ENCODE measurements at places on chromosomes 7 and 10. TPM values are rescaled to one million over a fixed set of nuclear protein-coding genes. Genes with fewer than 3 reads are reported as not detected.

DNA sequence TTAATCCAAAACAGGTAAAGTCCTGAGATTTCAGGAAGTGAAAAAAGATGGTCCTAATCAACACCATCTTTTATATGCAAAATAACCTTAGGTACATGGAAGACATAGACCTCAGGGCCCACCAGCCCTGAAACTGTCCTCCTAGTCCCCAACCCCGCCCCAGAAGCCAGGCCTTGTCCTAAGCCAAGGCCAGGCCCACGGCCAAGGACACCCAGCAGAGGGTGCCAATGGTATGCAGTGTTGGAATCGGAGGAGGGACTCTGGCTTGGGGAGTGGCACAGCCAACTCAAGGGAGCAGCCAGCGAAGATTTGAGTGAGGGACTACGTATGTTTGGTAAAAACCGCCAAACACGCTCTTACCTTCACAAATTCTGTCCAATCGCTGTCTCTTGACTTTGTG is 96.7 kb downstream of the ZRANB1 start:
- H3K27ac ChIP-seq: no peak overlapping the region
- no peaks in the 10 kb centered on the region for H3K27me3 ChIP-seq
- H3K4me3 ChIP-seq: no peak overlapping the region
- H3K4me1 ChIP-seq: peaks cover 13% of the 10 kb centered on the region
- peaks cover 23% of the 10 kb centered on the region for H3K36me3 ChIP-seq

PLXNA4 gene
- 0.19 TPM for polyA plus RNA-seq

GRCh38 chr10:33487014-33487776 is 152.7 kb upstream of the NRP1 start:
- no peak overlapping the region for H3K4me3 ChIP-seq
- peak; percentile 55 for DNase-seq
- H3K36me3 ChIP-seq: no peaks in the 10 kb centered on the region
- H3K27me3 ChIP-seq: no peaks in the 10 kb centered on the region

GRCh38 chr10:99558708-99559107 is 26.0 kb downstream of the NKX2-3 start:
- no peak overlapping the region for H3K27ac ChIP-seq
- no peaks in the 10 kb centered on the region for H3K4me1 ChIP-seq
- peaks cover 79% of the 10 kb centered on the region for H3K27me3 ChIP-seq
- H3K36me3 ChIP-seq: no peaks in the 10 kb centered on the region
- DNase-seq: no peak

ODAD2 gene
- polyA plus RNA-seq: 0.12 TPM

- H3K36me3 ChIP-seq: no peaks in the 10 kb centered on the region
- peaks cover 3% of the 10 kb centered on the region for H3K27me3 ChIP-seq
- no peak overlapping the region for H3K4me3 ChIP-seq
- H3K27ac ChIP-seq: no peak overlapping the region
- DNase-seq: peak; percentile 18
Measured at GRCh38 chr10:131775833-131776232, 125.0 kb upstream of the PPP2R2D start.

TEX47 gene
- not detected for polyA plus RNA-seq

- no peaks in the 10 kb centered on the region for H3K27me3 ChIP-seq
- H3K4me3 ChIP-seq: no peak overlapping the region
- DNase-seq: no peak
- no peaks in the 10 kb centered on the region for H3K36me3 ChIP-seq
- H3K27ac ChIP-seq: no peak overlapping the region
Measured at GRCh38 chr7:31518766-31519165, 4.9 kb downstream of the ITPRID1 start.

DNA sequence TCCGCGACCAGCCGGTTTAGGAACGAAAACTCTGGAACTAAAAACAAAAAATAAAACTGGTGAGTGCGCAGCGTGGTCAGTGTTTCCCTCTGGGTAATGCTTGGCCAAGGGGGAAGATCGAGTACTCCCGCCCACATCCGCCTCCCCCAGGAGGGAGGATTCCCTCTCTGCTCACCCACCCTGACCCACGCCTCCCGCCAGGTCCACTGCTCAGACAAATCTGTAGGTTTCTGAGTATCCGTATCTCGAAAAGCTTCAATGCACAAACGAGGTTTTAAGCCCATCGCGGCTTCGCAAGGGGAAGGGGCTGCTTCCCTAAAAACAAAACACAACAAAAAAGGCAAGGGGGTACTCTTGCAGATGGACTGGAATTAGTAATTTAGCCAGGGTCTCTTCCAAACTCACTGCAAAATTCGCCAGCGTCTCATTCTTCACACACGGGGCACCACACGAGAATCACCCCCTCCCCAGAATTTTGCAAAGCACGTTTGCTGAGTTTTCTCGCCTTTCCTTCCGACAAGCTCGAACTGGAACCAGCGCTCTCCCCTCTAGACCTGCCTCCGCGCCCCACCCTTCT is 75.2 kb downstream of the INSIG1 start:
- DNase-seq: no peak
- H3K36me3 ChIP-seq: no peaks in the 10 kb centered on the region
- H3K4me1 ChIP-seq: peaks cover 48% of the 10 kb centered on the region
- H3K27me3 ChIP-seq: peaks cover 95% of the 10 kb centered on the region
- H3K4me3 ChIP-seq: peak overlapping the region; percentile 43
- no peak overlapping the region for H3K27ac ChIP-seq

DNA sequence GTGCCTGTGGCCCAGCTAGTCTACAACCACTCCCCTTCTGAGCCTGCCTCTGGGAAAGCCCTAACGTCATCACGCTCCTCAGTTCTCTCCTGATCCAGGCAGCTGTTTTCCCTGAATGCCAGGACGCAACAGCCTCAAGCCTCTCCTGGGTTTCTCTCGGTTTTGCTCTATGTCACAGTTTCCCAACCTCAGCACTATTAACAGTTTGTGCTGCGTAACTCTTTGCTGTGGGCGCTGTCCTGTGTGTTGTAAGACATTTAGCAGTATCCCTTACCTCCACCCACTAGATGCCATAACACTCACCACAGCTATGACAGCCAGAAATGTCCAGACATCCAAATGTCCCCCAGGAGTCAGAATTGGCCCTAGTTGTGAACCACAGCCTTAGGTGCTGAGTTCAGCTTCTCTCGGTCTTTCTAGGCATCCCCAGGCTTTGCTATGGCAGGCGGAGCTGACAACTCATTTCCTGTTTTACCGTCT is 226.3 kb upstream of the NPVF start:
- H3K27ac ChIP-seq: no peak overlapping the region
- no peak overlapping the region for H3K4me3 ChIP-seq
- peak; percentile 53 for DNase-seq
- peaks cover 9% of the 10 kb centered on the region for H3K4me1 ChIP-seq
- H3K36me3 ChIP-seq: no peaks in the 10 kb centered on the region
- no peaks in the 10 kb centered on the region for H3K27me3 ChIP-seq

SH2D4B gene
- not detected for polyA plus RNA-seq

DNA sequence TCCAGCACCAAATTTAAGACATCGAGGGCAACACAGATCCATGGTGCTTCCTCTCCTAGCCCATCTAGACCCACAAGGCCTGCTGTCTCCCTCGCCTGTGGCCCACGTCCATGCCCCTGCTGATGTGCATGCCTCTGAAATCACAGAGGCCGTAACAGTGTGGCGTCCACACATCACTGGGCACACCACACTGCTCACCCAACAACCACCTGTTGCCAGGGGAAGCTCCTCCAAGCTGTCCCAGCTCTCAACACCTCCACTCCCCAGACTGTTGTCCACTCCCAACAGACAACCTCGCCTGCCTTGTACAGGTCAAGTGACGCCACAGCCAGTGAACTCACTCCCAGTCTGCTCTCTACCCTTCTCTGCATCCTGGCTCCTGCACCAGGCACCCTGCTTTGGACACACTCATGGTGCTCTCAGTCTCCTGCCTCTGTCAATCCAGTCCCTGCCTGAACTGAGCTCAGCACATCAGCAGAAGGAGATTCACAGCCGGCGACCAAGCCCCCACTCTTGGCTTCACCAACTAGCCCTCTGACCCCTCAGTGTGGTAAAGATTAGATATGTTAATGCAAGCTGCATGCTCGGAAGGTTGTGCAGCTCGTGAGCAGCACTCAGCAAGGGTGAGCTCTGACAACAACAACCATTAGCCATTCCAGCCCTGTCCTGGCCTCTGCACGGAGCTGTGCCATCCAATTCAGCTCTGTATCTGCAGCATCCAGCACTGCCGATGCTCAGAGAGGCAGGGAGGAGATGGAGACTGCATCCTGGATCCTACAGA is 197.0 kb downstream of the TNS3 start:
- no peak for DNase-seq
- H3K4me3 ChIP-seq: no peak overlapping the region
- peaks cover 10% of the 10 kb centered on the region for H3K36me3 ChIP-seq
- H3K27me3 ChIP-seq: no peaks in the 10 kb centered on the region
- peak overlapping the region; percentile 12 for H3K27ac ChIP-seq

Data from stomach (tissue), 19 donors.